HCT116 (cell line): ENCODE measurements at places on chromosomes 12 and 14. TPM values are rescaled to one million over a fixed set of nuclear protein-coding genes. Genes with fewer than 3 reads are reported as not detected.
A peak's percentile ranks its signal among the peaks of the same experiment; 100 is the strongest.

GRCh38 chr14:103867523-103867953 lies 20.2 kb upstream of the PPP1R13B start:
- no peak overlapping the region for H3K27ac ChIP-seq
- peaks cover 4% of the 10 kb centered on the region for H3K4me1 ChIP-seq
- H3K27me3 ChIP-seq: no peaks in the 10 kb centered on the region
- no peak for DNase-seq
- H3K36me3 ChIP-seq: no peaks in the 10 kb centered on the region

- no peak overlapping the region for H3K4me3 ChIP-seq
- DNase-seq: no peak
- no peak overlapping the region for H3K27ac ChIP-seq
- H3K36me3 ChIP-seq: no peaks in the 10 kb centered on the region
- no peaks in the 10 kb centered on the region for H3K4me1 ChIP-seq
- H3K27me3 ChIP-seq: peaks cover 24% of the 10 kb centered on the region
Observed at GRCh38 chr12:57476162-57476992, 3.3 kb downstream of the ARHGAP9 start.

DNA sequence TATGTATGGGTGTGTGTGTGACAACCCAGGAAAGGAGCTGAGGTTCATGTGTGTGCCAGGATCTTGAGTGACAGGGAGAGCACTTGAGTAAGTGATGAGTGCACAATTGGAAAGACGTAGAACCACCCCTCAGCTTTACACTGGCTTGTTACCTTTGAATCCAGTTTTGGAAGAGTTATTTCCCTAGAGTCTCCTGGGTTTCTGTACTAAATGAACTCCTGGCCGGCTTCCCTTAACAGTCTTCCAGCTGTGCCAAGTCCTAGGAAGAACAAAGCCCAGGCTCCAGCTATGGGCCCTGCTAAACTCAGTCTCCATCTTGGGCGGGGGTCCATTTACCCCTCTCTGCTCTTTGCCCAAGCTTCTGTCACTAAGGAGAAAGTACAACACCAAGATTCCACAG lies 19.7 kb upstream of the NR1H4 start:
- peaks cover 4% of the 10 kb centered on the region; the same call in 1 of the 2 replicates for H3K27me3 ChIP-seq
- H3K27ac ChIP-seq: no peak overlapping the region
- no peak overlapping the region for H3K4me3 ChIP-seq
- H3K36me3 ChIP-seq: no peaks in the 10 kb centered on the region
- DNase-seq: no peak

Gene FGF6
- not detected for total RNA-seq

DNA sequence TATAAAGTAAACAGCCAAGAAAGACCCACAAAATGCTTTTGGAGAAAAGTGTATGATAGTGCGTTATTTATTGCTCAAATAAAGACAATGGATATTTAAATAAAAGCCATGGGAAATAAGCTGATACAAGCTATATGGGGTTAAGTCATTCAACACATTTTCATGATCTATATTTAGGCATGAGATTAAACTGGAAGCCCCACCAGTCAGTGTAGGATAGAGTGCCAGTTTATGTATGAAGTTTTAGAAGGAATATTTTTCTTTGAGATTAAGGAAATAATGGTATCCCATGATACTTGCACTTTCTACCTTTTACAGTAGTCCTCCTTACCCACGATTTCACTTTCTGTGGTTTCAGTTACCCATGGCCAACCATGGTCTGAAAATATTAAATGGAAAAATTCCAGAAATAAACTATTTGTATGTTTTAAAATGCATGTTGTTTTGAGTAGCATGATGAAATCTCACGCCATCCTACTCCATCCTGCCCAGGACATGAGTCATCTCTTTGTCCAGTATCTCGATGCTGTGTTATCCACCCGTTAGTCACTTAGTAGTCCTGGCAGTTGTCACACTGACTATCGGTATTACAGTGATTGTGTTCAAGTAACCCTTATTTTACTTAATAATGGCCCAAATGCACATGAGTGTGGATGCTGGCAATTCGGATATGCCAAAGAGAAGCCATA lies 22.3 kb downstream of the SYT1 start:
- no peaks in the 10 kb centered on the region for H3K27me3 ChIP-seq
- H3K27ac ChIP-seq: peak overlapping the region; percentile 77
- no peaks in the 10 kb centered on the region for H3K36me3 ChIP-seq
- H3K4me3 ChIP-seq: peak overlapping the region; percentile 26; the same call in 1 of the 2 replicates

Gene AQP6
- total RNA-seq: not detected

DNA sequence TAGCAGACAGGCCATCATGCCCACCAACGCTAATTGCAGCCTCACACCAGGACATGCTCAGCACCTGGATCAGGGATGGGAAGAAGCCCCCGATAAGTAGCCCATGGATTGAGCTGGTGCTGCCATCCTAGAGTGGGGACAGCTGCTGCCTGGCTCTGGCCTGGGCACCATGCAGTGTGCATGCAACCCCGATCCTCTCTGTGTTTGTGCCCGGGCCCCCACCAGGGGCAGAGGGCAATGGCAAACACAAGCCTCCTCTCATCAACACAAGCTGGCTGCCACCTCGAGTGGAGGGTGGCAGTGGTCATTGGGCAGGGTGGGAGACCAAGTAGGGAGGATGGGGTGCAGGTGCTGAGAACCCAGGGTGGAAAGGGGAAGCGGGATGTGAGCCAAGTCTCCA lies 23.3 kb upstream of the SOCS2 start:
- no peaks in the 10 kb centered on the region for H3K27me3 ChIP-seq
- H3K27ac ChIP-seq: no peak overlapping the region

DNA sequence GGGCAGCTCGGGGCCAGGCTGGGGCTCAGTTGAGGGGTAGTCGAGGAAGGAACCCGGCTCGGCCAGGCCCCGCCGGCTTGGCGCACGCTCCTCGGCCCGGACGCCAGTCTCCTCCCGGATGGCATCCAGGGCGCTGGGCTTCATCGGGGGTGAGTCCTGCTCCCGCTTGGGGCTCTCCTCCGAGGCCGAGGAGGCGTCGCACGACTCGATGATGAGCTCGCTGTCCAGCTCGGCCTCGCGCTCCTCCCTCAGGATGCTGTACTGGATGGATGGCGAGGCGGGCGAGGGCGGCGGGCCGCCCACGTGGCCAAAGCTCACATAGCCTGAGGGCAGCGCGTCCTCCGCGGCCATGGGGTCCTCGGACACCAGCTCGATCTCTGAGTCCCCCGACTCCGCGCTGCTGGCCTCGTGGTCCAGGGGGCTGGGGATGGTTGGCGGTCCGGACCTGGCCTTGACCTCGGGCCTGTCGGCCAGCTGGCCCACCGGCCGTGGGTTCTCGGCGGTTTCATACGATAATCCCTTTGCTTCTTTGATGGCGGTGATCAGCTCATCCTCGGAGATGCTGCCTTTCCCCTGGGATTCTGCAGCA lies 143.4 kb downstream of the RTN1 start:
- no peaks in the 10 kb centered on the region for H3K36me3 ChIP-seq
- no peaks in the 10 kb centered on the region for H3K27me3 ChIP-seq
- DNase-seq: no peak
- no peak overlapping the region for H3K27ac ChIP-seq
- H3K4me3 ChIP-seq: no peak overlapping the region

DNA sequence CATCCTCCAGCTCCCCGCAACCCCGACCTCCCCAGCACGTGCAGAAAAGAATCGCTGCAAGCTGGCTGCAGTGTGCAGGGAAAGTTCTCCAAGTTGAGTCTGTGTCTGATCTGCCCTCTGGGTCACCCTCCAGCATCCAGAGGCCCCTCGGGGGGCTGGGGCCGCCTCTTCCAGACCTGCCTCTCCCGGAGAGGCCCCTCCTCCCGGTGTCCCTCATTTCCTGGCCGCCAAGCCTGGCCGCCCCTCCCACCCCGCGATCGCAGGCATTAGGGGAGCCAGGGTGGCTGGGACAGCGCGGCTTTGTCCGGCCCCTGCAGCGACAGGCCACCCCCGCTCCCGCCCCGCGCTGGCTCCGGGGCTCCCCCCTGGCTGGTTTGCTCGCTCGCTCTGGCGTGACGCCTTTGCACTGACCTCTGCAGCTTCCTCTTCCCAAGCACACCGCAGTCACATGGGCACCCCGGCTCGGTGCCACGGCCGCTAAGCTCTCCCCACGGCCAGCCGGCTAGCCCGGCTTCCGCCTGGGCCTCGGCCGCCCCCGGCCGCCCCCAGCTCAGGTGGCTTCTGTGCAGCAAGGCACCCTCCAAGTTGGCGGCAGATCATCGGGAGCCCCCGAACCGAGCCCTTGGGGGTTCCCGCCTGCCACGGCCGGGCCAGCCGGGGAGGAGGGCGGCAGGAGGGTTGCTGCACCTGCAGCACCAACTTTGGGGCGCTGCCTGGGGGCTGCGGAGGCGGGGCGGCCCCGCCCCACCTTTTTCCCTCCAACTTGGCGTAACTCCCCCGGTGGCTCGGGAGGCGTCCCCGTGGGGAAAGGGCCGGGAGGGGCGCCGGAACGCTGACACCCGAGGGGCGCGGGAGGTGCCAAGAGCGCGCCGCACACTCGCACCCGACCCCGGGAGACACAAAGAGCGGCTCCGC lies 43.7 kb downstream of the KDM2B start:
- DNase-seq: no peak
- peaks cover 13% of the 10 kb centered on the region; the same call in 1 of the 2 replicates for H3K4me1 ChIP-seq
- H3K4me3 ChIP-seq: peak overlapping the region; percentile 46
- no peaks in the 10 kb centered on the region for H3K36me3 ChIP-seq
- peak overlapping the region; percentile 88 for H3K27ac ChIP-seq
- H3K27me3 ChIP-seq: no peaks in the 10 kb centered on the region

Gene KRT79
- total RNA-seq: not detected

DNA sequence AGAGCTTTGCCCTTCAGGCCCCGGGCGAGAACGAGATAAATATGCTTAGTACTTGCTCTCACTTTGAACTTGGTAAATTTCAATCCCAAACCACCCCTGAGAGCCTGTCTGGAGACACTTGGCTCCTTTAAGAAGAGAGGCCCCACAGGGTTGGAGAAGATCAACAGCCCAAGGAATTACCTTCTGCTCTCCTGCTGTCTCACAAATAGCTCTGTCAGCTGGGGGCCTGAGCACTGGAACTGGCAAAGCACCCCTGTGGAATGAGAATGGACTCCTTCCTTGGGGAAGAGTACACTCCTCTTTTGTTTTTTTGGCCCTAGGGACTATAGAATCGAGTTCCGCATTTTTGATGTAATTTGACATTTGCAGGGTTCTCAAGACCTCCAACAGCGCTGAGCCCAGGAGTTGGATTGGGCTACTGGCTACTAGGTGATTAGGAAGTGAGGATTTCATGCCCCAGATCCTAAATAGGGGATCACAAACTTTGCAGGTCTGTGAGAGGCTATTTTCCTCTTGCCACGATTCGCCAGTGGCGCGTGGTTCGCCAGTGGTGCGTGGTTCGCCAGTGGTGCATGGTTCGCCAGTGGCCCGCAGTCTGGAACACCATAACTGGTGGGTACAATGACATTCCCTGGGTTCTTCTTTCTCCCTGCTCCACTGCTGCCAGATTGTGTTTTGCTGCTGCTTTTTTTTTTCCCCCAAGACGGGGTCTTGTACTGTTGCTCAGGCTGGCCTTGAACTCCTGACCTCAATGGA lies 17.8 kb upstream of the MEG3 start:
- no peaks in the 10 kb centered on the region for H3K36me3 ChIP-seq
- H3K4me1 ChIP-seq: no peaks in the 10 kb centered on the region
- no peak overlapping the region for H3K27ac ChIP-seq

GRCh38 chr14:103434868-103435442 lies 49.7 kb downstream of the MARK3 start:
- H3K4me1 ChIP-seq: peaks cover 8% of the 10 kb centered on the region; the same call in 1 of the 2 replicates
- no peak overlapping the region for H3K4me3 ChIP-seq

DNA sequence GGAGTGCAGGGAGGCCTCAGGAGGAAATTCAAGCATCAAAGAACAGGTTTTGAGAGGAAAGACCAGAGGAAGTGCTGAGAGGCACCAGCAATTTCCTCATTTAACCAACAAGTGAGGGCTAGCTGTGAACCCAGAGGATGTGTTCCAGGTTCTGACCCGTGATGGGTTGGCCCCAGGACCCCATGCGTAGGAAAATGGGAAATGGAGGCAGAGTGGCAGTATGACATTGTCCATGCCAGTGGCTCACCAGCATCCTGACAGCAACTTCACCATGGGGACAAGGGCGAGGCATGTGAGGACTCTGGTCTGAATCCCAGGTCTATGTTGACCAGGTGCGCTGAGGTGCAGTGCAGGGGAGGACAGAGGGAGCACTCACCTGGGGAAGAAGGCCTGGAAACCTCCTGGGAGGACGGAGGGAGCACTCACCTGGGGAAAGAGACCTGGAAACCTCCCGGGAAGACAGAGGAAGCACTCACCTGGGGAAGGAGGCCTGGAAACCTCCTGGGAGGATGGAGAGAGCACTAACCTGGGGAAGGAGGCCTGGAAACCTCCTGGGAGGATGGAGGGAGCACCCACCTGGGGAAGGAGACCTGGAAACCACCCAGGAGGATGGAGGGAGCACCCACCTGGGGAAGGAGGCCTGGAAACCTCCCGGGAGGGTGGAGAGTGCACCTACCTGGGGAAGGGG lies 6.7 kb upstream of the CACNA2D4 start:
- H3K4me3 ChIP-seq: no peak overlapping the region
- no peaks in the 10 kb centered on the region for H3K4me1 ChIP-seq
- no peaks in the 10 kb centered on the region for H3K36me3 ChIP-seq
- no peak overlapping the region for H3K27ac ChIP-seq

DNA sequence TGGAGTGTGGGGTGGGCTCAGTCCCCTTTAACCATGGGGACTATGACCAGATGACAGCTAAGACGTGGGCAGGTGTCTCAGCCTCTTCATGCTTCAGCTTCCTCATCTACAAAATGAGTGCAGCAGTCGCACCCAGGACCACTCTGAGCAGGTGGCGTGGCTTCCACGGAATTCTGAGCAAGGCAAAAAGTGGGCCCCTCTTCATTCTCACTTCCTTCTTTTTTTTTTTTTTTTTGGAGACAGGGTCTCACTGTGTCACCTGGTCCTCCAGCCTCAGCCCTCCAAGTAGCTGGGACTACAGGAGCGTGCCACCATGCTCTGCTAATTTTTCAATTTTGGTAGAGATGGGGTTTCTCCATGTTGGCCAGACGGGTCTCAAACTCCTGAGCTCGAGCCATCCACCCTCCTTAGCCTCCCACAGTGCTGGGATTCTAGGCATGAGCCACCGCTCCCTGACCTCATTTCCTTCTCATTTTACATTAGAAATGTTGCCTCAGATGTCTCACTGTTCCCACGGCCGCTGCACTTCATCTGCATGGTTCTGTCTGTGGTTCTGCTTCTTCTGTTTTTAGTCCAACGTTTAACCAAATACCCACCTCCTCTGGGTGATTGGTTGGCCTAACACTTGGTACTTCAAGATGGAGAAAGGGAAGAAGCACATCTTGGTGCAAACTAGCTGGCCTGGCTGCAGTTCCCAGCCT lies 41.3 kb upstream of the BCL7A start:
- H3K4me3 ChIP-seq: no peak overlapping the region
